IPS DF 6.9 (cell line): ENCODE measurements at places on chromosomes 1 and 21.

- no peak for DNase-seq
These were observed 459 bp downstream of the SERBP1 start for GRCh38 chr1:67429528-67430357.

DNA sequence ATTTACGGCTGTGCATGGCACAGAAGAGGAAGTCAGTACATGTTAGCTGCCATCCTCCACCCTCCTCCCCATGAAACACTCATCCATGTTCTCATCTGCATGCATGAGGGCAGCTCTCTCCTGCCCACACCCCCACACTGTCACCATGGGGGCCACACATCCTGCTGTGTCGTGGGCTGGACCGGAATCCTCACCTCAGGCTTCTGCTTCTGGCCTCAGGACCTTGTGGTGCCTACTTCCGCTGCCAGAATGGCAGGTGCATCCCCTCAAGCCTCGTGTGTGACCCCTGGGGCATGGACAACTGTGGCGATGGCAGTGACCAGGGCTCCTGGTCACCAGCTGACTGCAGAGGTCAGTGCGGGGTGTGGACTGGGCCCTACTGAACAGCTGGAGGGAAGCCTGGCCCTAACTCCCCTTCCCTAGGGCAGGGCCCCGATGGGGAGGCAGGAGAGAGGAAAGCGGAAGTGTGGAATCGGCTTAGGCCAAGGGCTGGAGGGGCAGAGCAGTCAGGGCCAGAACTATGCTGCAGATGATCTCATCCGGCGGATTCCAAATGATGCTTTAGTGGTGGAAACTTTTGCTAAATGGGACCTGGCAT is 3.8 kb downstream of the LDLRAD2 start:
- DNase-seq, result no peak

DNA sequence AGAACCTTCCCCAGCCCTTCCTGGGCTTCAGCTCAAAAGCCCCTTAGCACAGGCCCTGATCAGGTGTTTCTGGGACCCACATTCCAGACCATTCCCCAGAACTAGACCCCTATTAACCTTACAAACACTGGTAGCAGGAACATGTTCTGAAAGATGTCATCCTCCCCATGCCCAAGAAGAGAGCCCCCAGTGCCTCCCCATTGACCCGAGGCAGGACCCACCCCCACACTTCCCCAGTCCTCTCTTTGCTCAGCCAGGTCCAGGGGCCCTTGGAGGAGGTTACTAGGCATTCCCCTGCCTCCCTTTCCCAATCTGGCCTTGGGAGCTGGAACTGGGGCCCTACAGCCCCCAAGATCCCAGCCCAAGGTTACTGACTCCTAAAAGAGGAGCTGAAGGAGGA is 38.9 kb upstream of the HMGB4 start:
- no peak for DNase-seq

DNA sequence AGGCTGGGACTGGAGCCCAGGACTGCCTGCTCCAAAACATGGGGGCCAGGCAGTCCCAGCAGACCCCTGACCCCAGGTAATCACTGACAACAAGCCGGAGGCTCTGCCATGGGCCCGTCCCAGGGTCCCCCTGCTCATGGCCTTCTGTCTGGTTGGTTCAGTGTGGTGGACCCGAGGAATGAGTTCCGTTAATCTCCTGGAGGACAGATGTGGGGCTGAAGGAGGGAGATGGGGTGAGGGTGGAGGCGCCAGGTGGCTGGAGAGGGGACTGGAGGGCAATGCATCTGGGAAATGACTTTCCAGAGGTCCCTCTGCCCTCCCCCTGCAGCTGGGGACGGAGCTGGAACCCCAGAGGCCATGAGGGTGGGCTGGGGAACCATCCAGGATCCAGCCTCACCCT is 103.2 kb downstream of the EBNA1BP2 start:
- no peak for DNase-seq

DNA sequence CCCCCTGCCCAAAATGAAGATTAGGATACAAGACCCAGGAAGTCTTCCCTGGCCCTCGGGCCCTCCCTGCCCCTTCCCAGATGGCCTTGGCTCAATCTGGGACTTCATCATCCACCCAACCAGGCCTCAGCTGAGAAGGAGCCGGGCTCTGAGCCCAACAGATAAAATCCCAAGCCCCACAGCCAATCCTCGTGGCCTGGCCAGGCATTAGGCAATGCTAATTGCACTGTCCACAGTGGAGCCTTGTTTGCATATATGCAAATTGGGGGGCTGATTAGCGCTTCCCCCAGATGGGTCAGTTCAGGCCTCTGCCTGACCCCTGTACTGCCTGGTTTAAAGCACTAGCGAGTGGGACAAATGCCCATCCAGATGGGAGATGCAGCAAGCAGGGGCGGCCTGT is 34.9 kb downstream of the IGSF21 start:
- no peak for DNase-seq

GRCh38 chr21:43893536-43894205 is 28.6 kb downstream of the AGPAT3 start:
- no peak for DNase-seq

DNA sequence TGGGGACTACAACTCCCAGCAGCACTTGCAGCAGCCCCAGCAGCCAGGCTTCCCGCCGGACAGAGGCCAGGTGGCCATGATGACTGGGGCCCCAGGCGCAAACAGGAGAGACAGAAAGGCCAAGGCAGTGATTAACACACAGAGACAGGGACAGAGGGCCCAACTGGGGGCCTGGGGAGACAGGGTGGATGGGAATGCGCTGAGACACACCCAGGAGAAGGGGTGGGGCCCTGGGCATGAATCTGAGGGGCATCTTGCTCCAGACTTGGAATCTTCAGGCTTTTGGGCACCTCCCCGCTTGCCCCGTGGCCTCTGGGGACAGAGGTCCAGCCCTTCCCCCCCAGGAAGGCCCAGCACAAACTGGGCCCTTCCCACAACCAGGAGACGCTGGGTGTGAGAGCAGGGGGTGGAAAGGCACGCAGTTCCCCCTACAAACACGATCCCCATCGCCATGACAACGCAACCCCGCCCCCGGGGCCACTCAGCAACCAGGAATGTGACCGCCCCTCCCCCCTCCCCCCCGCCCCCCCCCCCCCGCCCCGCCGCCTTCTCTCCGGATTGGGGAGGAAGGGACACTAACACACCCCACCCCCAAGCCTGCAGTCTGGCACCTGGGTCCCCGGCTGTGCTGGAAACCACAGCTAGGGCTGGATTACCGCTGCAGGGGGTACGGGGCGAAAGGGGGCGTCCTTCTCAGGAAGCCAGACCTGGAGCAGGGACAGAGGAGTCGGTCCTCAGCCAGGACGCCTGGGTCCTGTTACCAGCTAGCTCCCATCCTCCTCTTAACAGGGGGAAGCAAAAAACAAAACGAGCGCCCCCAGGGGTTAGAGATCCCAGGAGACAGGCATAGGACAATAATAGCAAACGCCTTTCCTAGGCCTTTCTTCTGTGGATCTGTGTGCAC is 4.5 kb downstream of the HDGF start:
- no peak for DNase-seq

GRCh38 chr1:89660224-89661061 is 27.5 kb downstream of the LRRC8C start:
- no peak for DNase-seq
